ENCODE measurements at places on chromosomes 13 and 19.

DNA sequence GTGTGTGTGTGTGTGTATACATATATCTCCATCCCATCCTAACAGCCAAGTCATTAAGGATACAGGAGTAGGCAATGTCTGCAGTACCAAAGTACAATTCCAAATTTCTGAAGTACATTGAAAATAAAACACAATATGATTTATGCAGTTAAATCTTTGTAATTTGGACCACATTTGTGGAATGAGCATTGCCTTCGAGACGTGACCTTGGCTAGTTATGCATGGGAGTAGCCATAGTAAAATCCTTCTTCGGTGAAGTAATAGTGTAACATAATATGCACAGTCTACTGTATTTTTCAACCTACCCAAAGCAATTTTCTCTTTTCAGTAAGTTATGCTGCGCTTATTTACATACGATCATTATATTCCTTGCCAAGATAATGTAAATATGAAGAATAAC lies 665.7 kb upstream of the GPC6 start:
- no peak for DNase-seq

DNA sequence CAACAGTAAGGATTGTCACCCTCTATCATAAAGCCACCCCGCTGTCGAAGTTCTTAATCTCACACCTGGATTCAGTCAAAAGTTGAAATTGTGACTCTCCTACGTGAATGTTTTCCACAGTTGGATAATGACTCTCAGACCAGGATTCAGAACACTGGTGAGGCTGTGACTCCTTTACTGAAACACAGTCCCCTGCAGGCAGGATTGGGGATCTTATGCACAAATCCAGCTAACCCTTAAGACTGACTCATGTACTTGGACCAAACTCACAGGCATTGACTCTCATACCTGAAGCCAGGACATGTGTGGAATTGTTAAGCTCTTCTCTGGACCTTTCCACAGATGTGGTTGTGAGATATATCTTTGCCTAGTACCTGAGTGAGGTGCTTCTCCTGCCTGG lies 46.8 kb downstream of the ZNF85 start:
- DNase-seq: no peak

DNA sequence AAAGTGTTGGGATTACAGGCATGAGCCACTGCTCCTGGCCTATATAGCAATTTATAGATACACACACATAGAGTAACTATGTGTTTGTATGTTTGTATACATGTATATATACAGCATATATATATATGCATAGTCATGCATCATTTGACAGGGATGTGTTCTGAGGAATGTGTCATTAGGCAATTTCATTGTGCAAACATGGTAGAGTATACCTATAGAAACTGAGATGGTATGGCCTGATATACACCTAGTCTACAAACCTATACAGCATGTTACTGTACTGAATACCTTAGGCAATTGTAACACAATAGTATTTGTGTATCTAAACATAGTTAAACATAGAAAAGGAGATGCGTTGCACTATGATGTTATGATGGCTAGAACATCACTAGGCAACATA lies 53.0 kb upstream of the PCCA start:
- no peak for DNase-seq

GRCh38 chr13:110331362-110331761 lies 24.3 kb downstream of the COL4A2 start:
- no peak for DNase-seq
